ENCODE measurements at places on chromosomes 5 and 9.

- DNase-seq = no peak
Observed at GRCh38 chr5:78113689-78114264, 180.7 kb downstream of the AP3B1 start.

DNA sequence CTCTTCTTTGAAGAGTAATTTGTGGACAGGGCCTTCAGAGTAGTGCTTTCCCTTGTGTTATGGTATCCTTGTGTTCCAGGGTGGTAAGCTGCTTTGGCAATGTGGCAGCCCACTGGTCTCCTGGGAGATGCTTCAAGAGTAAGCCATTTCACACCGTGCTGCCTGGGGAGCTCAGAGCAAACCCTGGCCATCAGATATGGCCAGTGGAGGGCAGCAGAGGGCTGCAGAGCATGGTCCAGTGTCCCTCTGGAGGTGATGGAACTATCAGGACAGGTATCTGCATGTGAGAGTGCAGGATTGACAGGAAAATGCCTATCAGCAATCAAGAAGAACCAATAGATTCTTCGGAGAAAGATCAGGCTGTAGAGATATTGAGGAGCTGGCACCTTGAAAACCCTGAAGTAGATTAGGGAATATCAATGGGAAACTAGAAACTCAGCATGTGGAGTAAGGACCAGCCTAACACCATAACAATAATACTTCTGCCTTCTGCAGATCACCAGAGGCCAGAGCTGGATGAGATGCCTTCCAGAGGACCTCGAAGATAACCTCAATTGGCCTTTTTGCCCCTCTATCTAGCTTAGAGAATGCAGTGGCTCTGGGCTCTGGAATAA, 90.8 kb downstream of the PLPPR1 start:
- DNase-seq = no peak

DNA sequence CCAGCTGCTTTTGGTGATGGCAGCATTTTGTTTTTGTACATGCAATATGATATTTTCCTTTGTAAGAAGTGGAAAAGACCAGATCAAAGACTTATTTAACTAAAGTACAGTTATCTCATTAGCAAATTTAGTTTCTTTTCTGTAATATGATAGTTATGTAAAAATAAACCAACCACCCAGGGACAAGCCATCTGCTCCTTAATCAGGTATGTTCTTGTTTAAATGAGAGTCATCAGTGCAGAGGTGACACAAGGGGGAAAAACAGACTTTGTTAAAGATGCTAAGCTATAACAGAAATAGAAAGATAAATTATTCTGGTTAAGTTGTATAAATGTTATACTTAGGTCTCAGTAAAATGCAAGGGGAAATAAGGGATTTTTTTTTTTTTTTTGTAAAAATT, 805.7 kb upstream of the SEMA6A start:
- DNase-seq = no peak

GRCh38 chr9:135289081-135289491, 190.5 kb upstream of the PPP1R26 start:
- no peak for DNase-seq

DNA sequence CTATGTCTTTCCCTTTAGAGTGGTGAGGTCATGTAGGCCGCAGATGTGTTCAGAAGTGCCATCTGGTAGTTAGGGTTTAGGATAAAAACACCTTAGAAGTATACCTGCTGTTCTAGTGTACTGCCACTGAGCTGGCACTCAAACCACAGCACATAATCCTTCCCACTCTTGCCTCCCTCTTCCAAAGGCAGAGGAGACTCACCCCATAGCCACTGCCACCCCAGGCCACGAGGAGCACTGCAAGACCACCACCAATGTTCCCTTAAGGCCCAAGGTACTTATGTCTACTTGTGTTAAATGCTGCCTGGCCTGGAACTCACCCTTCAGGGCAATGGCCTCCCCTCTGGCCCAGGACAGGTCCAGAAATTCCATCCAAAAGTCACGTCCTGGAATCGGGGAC, 379.5 kb upstream of the EDIL3 start:
- DNase-seq = no peak

DNA sequence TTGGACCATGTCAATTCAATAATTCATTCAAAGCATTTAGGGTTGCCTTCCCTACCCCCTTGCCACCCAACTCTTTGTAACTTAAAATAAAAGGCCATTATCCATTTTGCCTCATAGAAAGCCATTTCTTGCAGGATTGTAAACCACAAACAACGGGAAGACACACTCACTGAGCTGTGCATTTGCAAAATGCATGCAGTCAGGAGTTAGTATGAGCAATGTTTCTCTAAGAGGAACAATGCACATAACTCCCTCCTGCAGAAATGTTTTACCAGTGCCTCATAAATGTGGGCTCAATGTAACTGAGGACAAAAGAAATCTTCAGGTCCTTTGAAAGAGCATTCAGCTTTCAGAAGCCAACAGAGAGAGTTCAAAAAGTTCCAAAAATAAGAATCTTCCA, 98.5 kb upstream of the ABCA1 start:
- DNase-seq = no peak

DNA sequence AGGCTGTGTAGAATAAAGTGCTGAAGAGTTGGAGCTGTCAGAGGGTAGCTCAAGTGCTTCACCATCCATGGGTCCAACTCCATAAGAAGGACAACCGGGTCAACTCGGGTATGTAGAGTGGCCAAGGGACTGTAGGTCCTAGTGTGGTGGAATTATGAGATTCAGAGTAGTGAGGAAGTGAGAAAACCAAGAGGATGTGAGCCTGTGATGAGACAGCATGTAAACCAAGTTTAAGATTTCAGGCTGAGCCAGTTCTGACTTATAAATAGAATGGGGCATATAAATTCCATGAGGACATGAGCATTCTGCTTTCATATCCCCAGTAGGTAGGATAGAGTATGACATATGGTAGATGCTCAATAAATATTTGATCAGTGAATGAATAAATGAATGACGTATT, 96.3 kb downstream of the CFAP95 start:
- DNase-seq = no peak

DNA sequence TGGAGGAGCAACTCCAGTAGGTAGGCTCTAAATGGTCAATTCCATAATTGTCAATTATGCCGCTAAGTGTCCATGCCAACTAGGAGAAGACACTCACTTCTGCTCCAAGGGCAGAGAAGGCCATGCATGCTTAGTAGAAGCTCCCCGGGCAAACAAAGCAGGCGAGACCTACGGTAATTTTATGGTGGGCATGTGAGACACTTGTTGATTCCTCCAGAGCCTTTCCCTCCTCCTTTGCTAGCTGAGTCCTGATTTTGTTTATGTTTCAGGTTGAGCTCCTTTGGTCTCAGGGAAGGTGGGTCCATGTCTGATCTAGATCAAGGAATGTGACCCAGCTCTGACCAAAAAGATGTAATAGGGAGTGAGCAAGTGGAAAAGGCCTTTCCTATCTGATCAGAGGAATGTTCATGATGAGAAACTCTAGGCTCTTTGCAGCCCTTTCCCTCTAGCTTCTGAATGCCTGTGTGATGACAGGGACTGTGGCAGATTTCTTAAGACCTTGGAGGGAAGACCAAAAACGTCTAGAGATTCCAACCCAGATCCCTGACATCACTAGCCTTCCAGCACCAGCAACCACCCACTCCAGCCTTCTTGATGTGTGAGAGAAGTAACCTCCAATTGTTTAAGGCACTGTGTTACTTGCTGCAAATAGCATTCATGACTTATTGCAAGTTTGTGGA, 7.7 kb upstream of the CPEB4 start:
- DNase-seq = no peak

DNA sequence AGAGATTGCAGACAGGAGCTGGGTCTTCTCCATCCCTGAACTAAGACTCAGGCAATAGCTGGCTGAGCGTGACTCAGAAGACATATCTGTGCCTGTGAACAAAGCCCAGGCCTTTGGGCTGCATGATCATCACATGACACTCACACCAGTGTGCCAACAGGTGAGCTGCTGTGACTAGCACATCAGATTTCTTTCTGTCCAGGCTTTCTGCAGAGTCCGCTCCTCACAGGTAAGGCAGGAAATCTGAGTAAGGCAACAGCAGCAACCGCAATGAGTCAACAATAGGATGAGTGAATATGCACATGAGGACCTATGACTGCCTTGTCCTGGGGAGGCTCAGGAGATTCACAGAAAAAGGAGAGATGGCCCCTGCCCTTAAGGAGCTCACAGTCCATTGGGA, 293.6 kb downstream of the ACTL7B start:
- no peak for DNase-seq

DNA sequence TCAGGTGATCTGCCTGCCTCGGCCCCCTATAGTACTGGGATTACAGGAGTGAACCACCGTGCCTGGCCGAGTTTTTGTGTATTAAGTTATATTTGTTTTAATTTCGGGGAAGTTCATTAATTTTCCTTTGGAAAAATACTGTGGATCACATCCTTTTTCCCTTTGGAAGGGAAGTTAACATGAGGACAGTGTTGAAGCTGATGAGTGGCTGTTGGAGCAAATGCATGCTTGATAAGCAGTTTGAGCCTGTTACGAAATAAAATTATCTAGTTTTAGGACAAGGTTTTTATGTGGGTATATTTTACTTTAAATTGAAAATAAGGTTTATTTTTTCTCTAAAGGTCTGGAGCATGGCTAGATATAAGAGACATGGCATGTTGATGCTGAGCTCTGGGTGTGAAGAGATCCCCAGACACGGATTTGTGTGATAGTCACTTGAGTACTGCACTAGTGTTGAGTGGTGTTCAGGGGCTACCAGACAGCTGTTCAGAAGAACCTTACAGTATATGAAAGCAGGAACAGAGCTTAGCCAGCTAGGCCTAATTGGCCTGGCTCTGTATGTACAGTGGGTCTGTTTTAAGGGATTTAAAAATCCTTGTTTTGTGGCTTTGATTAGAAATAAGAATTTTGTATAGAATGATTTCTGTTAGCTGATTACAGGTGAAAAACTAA, 17.4 kb downstream of the LMNB1 start:
- DNase-seq = no peak

DNA sequence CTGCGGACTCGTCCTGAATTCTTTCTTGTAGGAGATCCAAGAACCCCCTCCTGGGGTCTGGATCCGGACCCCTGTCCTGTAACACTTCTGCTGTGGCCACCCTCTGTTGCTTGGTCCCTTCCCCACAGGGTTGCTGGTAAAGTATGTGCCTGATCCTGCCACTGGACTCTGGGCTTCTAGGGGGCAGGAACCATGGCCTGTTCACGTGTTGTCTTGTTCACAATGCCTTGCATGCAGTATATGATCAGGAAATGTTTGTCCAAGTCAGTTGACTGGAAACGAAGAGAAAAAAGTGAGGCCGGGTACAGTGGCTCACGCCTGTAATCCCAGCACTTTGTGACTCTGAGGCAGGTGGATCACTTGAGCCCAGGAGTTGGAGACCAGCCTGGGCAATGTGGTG, 139.3 kb upstream of the ALDH1B1 start:
- peak; percentile 11 for DNase-seq
